ENCODE measurements at places on chromosomes 16 and 17. TPM values are rescaled to one million over a fixed set of nuclear protein-coding genes. Genes with fewer than 3 reads are reported as not detected.

GRCh38 chr16:50315346-50315997 is 49.1 kb downstream of the ADCY7 start:
- no peak for DNase-seq

The HIGD1B gene
- total RNA-seq = not detected

DNA sequence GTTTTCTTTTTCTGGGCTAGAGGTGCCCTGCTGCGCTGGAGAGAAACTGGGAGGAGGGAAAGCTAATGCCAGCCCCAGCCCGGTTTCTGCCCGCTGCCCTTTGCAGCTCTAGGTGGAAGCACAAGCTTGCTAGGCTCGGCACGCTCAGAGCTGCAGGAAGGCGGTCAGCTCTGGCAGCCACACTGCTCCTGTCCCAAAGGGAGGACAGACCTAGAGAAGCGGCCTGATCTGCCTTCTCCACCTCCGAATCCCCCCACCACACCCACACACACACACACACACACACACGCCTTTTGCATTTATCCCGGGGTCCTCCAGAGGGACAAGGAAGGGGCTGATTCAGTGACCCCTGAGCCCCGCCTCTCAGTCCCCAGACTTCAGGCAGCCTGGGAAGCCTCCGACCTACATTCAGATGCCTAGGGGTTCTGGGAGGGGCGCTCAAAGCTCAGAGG is 418.1 kb downstream of the SOX9 start:
- DNase-seq = no peak

The RCVRN gene
- not detected for total RNA-seq

DNA sequence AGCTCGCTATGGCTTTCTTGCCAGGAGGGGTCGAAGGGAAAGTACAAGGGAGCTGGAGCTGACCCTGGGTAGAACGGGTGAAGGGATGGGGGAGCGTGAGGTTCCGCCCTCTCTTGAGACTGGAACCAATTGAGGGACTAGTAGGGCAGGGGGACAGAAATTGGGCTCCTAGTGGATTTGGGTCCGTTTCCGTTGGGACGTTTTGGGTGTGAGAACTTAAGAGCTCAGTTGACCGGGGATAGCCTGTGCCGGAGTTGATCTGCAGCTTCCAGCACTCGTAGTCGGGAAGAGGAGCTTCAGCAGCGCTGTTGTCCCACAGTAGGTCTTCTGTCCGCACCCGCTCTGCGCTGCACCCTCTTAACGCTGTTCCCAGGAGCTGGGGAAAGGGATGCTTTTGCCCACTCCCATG is 481 bp downstream of the CNTROB start:
- peak; percentile 56 for DNase-seq

- peak; percentile 1 for DNase-seq
Observed at GRCh38 chr17:37673386-37673785, 30.1 kb upstream of the DDX52 start.

The ERN1 gene
- total RNA-seq = 5.7 TPM

- DNase-seq = peak; percentile 69
Observed at GRCh38 chr16:46947900-46948547, 25.4 kb downstream of the DNAJA2 start.

DNA sequence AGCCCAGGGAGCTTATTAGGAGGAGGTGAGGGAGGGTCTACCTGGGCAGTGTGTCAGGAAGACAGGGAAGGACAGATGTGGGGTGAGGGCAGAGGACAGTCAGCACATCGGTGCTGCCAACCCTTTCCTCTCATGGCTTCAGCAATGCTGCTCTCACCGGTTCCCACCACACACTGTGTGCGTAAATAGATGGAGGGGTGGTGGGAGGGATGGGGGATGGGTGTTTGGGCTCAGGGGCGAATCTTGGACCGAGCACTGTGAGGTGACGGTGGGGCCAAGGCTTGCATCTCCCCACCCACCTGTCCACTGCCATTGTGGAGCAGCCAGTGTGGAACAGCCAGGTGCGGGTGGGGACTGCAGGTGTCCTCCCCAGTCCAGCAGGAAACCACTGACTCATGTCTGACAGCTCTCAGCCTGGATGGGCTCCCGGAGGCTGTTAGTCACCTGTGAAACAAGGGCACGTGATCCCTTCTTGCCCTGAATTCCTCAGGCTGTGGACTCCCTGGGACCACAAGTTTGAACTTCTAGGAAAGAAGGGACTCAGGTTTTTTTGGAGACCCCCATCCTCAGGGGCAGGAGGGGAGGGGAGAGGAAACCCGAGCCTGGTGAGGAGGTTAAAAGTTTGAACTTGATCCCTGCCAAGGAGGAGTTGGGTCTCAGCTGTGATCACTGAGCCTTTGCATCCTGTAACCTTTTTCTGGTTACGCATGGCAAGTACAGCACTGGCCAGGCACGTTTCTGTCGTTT is 42.7 kb upstream of the SMPD3 start:
- DNase-seq = peak; percentile 85

DNA sequence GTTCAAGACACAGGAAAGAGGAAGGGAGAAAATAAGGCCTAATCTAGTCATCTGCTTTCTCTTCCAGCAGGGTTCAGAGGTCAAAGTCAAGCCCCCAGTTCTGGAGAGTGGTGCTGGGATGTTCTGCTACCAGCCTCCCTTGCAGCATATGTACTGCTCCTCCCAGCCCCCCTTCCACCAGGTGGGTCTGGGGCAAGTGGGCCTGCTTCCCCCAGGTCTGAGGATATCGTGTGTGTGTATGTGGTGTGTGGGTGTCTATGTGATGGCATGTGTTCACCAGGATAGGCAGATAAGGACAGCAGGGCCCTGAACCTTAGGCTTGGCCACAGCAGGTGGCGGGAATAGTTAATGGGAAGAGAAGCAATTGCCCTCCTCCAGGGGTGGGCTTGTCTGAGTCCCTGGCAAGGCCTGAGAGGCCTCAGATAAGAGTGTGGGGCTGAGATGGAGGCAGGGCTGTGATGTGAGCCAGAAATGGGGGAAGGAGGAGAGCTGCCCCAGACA is 21.1 kb downstream of the FOXN1 start:
- DNase-seq = no peak

DNA sequence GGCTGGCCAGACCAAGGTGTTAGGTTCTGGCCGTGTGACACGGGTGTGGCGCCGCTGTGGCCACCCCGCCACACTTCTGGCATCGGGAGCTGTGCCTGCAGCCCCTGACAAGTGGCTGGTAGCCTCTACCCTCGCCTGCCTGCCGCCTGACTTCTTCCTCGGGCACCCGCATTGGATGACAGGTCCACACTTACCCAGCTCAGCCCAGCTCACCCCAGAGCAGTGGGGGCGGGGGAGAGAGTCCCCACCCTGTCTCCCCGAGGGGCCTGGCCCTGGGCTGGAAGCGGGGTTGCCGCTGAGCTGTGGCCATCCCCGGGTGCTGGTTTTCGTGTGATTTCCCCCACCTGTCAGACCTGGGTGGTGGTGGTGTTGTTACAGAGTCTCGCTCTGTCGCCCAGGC is 53.9 kb upstream of the ACSF3 start:
- DNase-seq = no peak

GRCh38 chr16:55846598-55847346 is 13.9 kb upstream of the CES1 start:
- no peak for DNase-seq

Data from GM23248 (cell line).